ENCODE measurements at places on chromosomes 4 and X.
A peak's percentile ranks its signal among the peaks of the same experiment; 100 is the strongest.

DNA sequence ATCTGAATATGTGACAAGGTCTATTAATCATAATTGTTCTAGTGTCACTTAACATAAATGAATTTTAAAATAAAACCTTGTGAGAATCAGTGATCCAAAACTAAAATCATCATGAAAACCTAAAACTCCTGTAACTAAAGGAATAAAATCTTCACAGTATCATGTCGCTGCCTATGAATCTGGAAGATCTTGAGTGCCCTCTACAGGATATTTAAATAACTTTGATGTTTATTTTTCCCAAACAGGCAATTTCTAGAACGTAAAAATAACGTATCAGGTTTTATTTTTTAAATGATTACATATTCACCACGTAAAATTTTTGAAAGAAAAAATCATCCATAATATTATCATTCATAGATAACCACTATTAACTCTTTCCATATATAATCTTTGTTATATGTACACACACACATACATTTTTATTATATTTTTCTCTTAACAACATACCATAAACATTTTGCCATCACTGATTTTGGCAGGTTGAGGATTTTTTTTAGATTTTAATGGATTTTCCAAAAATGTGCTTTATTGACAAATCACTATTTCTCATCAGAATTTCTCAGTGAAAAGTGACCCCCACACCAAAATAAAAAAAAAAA lies 79.6 kb downstream of the COMMD8 start:
- DNase-seq, result peak; percentile 5

- no peak for DNase-seq
Measured at GRCh38 chrX:131854581-131854980, 168.5 kb upstream of the STK26 start.

GRCh38 chrX:138463476-138463875 lies 248.0 kb downstream of the FGF13 start:
- DNase-seq, result no peak

DNA sequence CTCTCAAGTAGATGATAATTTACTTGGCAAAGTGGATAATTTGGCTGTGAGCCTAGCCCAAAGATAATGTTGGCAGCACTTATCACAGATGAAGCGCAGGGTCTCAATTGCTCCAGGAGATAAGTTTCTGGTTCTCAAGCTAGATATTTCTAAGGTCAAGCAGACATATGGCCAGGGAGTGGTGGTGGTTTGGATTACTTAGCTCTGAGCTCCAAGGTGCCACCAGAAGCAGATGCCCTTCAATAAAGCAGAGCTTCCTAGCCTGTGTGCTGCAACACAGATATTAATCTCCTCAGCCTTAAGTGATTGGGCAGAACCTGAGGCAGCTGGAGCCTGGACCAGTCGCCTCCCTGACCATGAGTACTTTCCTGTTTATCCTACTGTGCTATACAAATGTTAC lies 79.2 kb upstream of the NALF2 start:
- no peak for DNase-seq

- DNase-seq, result no peak
Measured at GRCh38 chr4:162151386-162151785, 12.4 kb downstream of the FSTL5 start.

DNA sequence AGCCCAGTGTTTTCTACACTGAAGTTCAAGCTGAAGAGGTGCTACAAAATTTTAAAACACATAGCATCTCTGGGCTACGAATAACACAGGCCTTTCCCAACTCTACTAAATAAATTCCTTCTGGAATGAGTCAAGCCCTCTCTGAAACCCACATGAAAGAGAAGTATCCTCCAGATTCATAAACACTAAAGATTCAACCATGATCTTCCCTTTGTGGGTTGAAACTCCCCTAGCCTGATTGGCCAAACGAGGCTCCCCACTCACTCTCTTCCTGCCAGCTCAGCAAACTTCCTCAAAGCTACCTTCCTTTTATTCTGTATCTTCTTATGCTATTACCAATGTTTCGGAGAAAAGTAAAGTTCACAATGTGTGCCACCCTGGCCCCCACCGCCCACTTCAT lies 95.4 kb downstream of the NKX6-1 start:
- no peak for DNase-seq

DNA sequence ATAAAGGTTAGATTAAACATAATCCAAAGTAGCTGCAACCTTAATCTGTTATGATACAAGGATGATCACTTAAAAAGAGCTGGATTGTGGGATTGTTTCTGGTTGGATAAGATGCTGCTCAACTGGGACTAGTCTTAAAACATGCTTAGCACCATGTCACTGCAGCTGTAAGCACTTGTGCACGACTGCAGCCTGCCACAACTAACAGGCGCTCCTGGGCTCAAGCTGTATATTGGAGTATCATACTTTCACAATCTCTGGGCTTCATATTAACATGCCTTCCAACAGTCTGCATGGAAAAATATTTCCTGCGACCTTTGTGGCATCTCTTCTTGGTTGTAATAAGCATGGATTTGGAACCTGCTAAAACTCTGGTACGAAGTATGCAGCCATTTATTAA lies 493.0 kb upstream of the PITX2 start:
- DNase-seq, result no peak

DNA sequence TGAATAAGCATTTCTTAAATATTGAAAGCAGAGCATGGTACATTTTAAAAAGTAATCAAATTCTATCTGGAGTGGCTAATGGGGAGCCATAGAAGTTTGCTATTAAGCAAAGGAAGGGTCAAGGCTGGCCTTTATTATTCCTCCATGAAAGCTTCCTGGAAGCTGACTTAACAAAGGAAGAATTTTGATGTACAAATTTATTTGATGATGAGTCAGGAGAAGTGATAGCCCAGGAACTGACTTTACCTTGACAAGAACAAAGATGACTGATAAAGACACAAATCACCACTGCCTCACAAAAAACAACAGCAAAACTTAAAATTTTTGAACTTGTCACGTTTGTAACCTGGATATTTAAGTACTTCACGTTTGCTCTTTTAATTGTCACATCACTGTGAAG lies 872.1 kb downstream of the PCDH7 start:
- no peak for DNase-seq

GRCh38 chrX:69162361-69162865 lies 2.8 kb downstream of the PJA1 start:
- DNase-seq, result no peak

DNA sequence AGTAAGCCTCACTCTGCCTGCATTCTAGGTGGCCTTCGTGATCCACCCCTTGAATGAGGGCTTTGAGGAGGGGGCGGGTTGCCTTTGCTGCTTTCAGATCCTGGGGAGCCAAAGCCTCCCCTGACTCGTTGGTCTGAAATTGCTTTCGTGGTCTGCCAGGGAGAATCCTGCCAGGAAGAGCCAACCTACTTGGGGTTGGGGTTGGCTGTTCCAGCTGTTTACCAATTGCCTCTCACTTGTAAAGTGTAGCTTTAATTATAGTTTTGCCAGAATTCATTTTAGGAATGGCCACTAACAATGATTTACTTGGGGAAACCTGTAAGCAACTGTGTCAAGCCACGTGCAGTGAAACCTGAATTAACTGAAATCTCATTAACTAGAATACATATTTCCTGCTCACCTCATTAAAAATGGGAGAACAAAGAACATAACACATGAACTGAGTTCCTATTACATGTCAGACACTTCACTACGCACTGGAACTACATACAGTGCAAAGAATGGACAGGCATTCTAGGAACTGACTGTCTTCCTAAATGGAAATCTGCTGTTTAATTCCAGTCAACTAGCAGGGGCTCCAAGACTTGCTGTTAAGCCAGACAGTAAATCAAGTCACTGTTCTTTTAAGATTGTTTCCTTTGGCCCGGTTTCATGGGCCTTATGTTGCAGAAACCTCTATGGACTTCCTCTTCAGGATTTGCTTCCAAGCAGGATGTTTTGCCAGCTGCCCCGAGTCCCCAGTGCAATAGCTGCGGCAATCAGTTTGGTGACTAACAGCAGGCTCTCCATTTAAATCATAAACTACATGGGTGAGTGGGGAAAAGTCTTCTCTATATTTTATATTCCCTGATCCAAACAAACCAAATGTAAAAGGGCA lies 16.4 kb upstream of the NKRF start:
- peak; percentile 90 for DNase-seq

GRCh38 chr4:21592970-21593670 lies 355.5 kb downstream of the KCNIP4 start:
- no peak for DNase-seq

DNA sequence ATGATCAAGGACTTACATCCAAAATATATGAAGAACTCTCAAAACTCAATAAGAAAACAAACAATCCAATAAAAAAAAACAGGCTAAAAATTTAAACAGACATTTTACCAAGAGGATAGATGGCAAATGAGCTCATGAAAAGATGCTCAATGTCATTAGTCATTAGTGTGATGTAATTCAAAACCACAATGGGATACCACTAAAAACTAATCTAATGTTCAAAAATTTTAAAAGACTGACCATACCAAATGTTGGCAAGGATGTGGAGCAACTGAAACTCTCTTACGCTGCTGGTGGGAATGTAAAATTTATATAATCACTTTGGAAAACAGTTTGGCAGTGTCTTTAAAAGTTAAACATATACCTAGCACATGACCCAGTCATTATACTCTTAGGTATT lies 43.7 kb downstream of the RPS6KA6 start:
- DNase-seq, result no peak

- DNase-seq, result no peak
Measured at GRCh38 chrX:13008189-13008533, 33.3 kb downstream of the TMSB4X start.

- no peak for DNase-seq
Measured at GRCh38 chr4:97216046-97216445, 927.2 kb downstream of the STPG2 start.

DNA sequence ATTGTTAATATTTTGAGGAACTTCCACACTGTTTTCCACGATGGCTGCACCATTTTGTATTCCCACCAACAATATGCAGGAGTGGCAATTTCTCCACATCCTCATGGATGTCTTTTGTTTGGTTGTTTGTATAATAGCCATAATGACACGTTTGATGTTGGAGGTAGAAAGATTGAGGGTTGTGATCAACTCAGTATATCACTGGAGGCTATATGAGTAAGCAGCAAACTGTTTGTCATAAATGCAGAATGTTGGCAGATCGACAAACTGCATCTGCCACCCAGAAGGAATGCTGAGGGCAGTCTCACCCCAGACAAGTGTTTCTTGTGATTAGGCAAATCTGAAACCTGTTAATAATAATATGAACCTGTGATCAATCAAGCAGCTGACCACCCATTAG lies 243.9 kb upstream of the WDFY3 start:
- no peak for DNase-seq

- no peak for DNase-seq
Measured at GRCh38 chrX:82127228-82128123, 925.6 kb downstream of the SH3BGRL start.

DNA sequence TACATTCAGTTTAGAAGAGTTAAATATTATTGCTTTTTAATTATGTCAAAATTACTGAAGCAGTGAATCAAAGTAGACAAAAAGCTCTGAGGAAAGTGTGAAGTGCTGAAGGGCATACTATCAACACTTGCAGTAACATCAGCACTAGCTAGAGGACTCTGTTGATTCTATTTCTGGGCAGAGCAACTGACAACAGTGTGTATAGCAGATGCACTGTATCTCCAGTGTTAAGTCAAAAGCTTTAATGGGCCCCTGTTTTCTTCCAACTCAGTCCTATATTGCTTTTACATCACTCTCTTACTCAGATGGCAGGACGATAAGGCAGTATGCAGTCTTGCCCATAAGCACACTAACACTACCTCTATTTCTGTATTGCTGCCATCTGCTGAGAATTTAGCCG lies 435.2 kb upstream of the AMOT start:
- DNase-seq, result no peak

- DNase-seq, result no peak
Measured at GRCh38 chrX:11629593-11630211, 36.0 kb downstream of the ARHGAP6 start.
